Non-pigmented ciliary epithelial cell (primary cell): ENCODE measurements at places on chromosomes 5 and 9.

DNA sequence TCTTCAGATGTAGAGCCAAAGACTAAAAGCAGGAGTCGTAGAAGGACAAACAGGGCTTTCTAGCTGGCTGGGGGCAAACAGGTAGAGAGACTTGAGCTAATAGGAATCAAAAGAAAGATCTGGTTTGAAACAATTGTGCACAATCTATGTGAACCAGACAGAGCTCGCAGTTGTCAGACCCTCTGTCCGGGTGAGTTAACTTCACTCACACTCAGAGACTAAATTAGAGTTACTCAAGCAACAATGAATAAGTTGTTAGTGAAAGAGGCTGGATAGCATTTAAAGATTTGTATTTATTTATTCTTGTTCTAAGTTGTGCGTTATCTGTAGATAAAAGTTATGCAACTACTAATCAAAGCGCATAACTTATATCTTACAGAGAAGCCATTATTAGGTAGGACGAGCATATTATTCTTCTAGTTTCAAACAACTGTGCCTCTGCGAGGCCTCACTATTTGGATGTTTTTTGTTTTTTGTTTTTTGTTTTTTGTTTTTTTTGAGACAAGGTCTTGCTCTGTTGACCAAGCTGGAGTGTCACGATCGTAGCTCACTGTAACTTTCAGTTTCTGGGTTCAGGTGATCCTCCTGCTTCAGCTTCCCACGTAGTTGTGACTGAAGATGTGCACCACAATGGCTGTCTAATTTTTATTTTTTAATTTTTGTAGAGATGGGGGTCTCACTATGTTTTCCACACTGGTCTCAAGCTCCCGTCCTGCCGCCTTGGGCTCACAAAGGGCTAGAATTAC lies 13.2 kb upstream of the LNPEP start:
- no peak for DNase-seq

- no peak for DNase-seq
These were observed 57.6 kb upstream of the GRHPR start for GRCh38 chr9:37364751-37365360.

- DNase-seq, result no peak
These were observed 26.0 kb upstream of the GHR start for GRCh38 chr5:42397267-42397666.

- no peak for DNase-seq
These were observed at the start of gene HRH2 for GRCh38 chr5:175657593-175658271. HRH2 (plus strand) TSS chr5:175658071; CDS start chr5:175683234, 25,163 bp downstream.

GRCh38 chr5:27434335-27434734 lies 395.9 kb upstream of the CDH9 start:
- DNase-seq, result no peak

- no peak for DNase-seq
These were observed 110.7 kb upstream of the CXCL14 start for GRCh38 chr5:135689506-135689905.

- DNase-seq, result no peak
These were observed 935.2 kb upstream of the DMAC1 start for GRCh38 chr9:8734760-8735159.

GRCh38 chr5:33629999-33630398 lies 189.2 kb downstream of the TARS1 start:
- no peak for DNase-seq

DNA sequence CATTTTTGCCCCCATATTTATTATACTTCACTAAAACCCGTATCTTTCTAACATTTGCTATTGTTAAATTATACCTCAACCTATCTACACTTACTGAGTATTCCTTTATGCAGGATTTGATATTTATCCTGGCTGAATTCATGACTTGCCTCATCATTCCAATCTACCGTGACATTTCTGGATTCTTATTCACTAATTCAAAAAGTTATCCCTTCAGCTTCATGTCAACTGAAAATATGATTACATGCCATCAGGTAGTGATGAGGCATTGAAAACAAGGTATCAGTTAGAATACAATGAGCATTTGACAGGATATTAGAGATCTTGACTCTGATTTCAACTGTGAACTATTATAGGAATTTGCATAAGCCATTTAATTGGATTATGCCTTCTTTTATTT lies 2171.9 kb upstream of the WWC1 start:
- DNase-seq, result no peak

- no peak for DNase-seq
These were observed 42.1 kb downstream of the TTC39B start for GRCh38 chr9:15264918-15265317.

DNA sequence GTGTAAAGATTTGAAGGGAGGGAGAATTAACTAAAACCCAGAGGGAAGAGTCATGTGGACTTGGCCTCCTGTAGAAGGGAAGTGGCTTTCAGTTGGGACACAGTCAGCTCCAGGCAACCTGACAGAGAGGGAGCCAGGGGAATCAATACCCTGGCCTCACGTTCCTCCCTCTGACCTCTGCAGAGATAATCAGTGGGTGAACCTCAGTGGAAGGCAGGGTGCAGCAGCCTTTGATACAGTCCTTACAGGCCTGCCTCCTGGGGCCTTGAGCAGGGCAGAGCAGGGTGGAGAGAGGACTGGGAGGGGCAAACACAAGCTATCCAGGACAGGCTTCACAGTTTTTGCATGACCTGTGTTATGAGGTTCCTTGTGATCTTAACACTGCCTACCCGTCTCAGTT lies 61.9 kb upstream of the GPBP1 start:
- DNase-seq, result no peak

DNA sequence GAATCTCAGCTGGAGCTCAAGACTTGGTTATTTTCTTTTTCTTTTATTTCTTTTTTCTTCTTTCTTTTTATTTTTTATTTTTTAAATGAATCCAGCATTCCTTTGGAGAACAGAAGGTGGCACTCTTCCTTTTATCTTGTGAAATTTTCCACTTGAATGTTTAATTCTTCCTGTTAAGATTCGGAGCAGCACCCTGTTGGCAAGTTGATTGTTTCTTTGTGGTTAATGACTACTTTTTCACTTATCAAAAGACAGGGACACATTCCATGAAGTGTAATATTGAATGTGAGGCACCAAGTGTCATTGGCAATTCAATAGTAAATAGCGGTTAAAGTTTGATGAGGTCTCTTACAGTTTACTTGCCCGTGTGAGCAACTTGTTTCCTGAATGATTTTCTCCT lies 240.5 kb upstream of the CHD1 start:
- no peak for DNase-seq

GRCh38 chr9:78574354-78575045 lies 277.6 kb downstream of the PSAT1 start:
- no peak for DNase-seq

DNA sequence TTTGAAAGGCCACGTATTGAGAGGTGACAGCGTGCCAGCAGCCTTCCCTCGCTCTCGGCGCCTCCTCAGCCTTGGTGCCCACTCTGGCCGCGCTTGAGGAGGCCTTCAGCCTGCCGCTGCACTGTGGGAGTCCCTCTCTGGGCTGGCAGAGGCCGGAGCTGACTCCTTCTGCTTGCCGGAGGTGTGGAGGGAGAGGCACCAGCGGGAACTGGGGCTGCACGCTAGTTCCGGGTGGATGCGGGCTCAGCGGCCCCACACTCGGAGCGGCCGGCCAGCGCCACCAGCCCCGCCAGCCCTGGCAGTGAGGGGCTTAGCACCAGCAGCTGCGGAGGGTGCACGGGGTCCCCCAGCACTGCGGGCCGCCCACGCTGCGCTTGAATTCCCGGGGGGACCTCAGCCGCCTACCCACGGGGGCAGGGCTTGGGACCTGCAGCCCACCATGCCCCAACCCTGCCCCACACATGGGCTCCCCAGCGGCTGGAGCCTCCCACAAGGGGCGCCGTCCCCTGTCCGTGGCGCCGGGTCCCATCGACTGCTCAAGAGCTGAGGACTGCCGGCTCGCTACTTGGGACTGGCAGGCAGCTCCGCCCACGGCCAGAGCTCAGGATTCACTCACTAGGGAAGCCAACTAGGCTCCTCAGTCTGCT lies 4.4 kb upstream of the OTULINL start:
- DNase-seq, result no peak

- DNase-seq, result no peak
These were observed 14.2 kb upstream of the MED10 start for GRCh38 chr5:6392561-6392960.

DNA sequence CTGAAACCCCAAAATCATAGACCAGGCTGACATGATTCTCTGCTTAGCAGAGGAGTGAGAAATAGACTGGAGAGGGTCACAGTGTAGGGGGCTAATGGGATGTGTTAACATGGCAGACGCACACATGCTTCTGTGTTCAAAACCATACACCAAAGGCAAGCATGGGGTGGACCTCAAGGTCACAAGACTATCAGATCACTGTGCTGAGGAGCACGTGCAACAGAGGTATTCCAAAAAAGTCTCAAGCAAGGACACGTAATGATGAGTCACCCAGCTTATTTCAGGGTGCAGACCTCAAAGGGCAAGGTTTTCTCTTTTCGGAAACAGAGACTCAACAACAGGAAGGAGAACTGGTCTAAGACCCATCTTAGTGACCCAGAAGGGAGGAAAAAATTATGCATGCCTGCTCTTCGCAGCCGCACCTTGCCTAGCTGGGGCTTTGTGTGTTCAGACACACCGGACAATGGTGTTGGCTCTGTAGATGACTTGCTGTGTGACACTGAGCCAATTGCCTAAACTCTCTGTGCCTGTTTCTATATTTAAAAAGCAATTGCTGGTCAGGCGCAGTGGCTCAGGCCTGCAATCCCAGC lies 20.3 kb downstream of the WHRN start:
- peak; percentile 37 for DNase-seq

DNA sequence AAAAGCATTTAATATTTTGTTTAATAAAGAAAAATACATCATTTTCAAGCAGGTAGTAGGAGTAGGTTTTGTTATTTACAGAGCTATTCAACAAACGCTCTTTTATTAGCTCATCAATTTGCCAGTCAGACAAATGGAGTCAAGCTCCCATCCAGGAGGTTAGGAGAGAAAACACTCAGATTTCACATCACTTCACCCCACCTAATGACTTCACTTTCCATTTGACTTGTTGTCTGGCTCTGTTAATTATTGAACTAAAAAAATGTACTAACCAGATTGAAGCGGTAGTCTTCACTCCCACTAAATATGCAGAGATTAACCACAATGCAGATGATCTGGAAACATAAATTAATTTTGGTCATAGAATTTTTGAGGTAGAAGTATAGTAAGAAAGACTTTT lies 193.6 kb upstream of the VCAN start:
- DNase-seq, result no peak

GRCh38 chr5:717143-717542 lies 24.0 kb upstream of the TPPP start:
- no peak for DNase-seq

- no peak for DNase-seq
These were observed 367.1 kb upstream of the MPDZ start for GRCh38 chr9:13646500-13647021.

- DNase-seq, result no peak
These were observed 67.5 kb upstream of the CKMT2 start for GRCh38 chr5:81165493-81166119.

DNA sequence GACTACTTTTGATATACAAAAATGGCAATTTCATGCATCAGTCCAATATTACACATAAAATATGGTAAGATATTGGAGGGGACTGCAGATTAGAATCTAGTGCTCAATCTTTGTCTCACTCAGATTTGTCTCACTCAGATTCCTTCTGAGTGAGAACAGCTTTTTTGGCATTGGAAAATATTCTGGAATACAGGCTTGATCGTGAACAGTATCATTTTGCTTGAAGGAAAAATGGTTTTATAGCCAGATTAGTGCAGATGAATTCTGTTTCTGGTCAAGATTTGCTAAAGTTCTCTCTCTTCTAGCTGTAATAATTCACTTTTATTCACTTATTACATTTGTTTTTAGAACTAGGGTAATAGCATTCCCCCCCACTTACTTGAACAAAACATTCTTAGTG lies 51.2 kb downstream of the MAN2A1 start:
- DNase-seq, result no peak

DNA sequence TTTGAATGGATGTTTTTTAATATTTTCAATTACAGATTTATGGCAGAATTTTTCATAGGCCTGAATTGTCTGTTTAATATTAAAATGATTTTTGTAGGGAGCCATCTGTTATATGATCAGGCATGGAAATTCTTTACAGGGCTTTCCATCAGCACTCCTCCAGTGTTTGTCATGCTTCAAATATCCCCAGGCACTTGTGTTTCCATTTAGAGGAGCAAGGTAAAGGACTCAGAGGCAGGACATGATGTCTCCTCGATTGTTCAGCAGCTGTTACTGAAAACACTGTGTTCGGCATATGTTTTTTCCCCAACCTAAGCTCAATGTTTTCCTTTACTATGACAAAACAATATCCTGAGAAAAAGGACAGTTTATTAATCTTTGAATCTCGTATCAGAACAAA lies 172.3 kb upstream of the RFX3 start:
- no peak for DNase-seq

DNA sequence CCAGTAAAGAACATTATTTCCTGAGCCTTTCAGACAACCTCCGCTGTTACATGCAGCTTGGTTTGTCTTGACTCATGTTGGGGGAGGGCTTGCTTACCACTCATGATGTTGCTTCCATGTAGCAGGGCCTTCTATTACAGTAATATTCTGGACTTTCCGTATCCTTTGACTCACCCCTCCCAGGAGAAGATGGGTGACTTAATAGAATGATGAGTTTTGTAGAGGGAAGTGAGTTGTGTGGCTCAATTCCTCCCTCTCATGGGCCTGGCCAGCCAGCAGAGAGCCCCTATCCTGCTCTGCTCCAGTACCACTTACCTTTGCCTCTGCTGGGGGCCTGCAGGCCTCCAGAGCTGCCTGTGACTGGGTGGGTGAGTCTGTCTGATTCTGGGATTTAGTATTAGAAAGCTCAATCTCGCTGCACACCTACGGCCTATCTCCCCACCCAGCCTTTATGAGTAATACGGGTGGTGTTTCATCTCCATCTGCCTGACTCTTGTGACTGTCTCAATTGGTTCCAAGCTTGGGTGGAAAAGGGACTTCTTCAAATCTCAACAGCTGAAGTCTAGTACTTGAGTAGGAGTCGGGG lies 52.6 kb upstream of the KLF9 start:
- peak; percentile 81 for DNase-seq

GRCh38 chr9:8315211-8315610 lies 515.6 kb upstream of the DMAC1 start:
- DNase-seq, result no peak

- peak; percentile 93 for DNase-seq
These were observed 160.3 kb downstream of the C9orf50 start for GRCh38 chr9:129460323-129461261.

GRCh38 chr9:134344068-134344799 lies 18.0 kb downstream of the RXRA start:
- no peak for DNase-seq

- peak; percentile 73 for DNase-seq
These were observed 892 bp upstream of the TNC start for GRCh38 chr9:115118879-115119218.

GRCh38 chr5:9316733-9317132 lies 229.1 kb downstream of the SEMA5A start:
- DNase-seq, result no peak

GRCh38 chr5:113087976-113088514 lies 111.4 kb downstream of the DCP2 start:
- DNase-seq, result no peak
